ENCODE measurements at places on chromosomes 5 and 9.

DNA sequence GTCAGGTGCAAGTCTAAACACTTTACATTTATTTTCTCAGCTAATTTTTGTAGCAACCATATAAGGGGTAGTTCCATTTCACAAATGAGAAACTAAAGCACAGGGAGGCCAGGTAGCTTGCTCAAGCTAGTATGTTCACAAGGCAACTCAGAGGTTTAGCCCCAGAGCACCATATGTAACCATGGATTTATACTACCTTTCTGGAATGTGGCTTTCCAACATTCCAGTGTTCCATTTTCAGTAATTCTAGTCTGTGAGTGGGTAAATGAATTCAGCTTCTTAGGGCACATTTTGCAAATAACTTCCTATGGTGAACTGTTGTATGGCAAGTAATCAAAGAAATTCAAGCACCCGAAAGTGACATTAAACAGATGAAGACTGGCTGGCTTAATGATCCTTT, 25.0 kb upstream of the CAST start:
- no peak for DNase-seq

- no peak for DNase-seq
These were observed 207.7 kb downstream of the PDE4D start for GRCh38 chr5:59685793-59686192.

DNA sequence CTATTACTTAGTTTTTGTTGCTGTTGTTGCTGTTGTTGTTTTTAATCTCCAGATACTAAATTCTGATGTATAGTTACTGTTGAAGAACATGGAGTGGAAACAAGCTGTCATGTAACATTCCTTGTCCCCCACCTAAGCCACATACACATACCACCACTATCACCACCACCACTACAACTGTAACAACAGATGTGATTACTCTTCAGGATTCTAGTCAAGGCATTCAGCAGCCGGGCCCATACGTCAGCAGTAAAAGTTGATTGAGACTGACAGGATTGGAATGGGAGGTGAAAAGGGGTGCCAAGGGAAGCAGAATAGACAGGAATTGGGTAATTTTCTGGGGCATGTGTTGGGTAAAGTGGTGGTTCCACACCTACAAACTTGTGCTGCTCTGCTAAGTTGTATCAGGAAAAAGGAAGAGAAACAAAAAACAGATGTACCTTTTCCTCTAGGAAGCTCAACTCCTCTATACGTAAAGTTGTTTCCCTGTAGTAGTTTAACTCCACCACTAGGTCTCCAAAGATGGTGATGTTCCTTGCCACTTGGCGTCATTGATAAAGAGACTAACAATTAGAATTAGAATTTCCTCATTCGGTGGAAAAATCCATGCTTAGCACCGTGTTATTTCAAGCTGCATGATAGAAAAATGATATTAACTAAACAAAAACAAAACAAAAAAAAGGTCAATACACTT, 138.6 kb downstream of the ARRDC3 start:
- no peak for DNase-seq

- no peak for DNase-seq
These were observed 372.4 kb upstream of the IRX4 start for GRCh38 chr5:2254880-2255750.

- DNase-seq: no peak
These were observed 6.1 kb upstream of the GCNT1 start for GRCh38 chr9:76452839-76453238.

GRCh38 chr5:57304931-57305330, 131.1 kb downstream of the GPBP1 start:
- DNase-seq: no peak

- DNase-seq: no peak
These were observed 208.1 kb downstream of the GNA14 start for GRCh38 chr9:77440057-77440456.

- no peak for DNase-seq
These were observed 133.2 kb downstream of the TMEM174 start for GRCh38 chr5:73306078-73306719.

DNA sequence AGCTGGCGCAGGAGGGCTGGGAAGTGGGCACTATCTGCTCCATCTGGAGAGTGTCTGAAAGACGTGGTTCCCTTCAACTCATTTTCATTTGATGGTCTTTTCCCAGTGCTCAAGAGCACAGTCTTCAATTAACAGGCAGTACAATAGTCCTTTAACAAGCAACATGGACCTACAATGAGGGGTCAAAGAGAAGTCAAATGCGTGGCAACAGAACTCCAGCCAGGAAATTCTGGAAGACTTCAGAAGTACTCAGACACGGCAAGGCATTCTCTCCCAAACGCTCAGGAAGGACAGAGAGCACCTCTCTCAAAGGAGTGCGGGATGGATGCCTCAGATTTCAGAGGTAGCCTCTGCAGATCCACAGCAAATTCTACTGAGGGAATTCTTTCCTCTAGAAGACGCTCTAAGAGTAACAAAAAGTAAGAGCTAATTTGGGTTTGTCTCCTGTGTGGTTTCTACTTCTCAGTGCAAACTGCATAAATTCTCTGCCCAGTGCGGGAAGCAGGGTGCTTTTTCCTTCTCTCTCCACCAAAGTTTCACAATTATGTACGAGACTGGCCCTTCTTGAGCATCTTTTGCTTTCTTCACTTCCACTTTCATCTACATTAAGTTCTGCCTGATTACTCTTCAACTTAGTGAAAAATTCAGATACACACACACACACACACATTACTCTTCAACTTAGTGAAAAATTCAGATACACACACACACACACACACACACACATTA, 56.4 kb downstream of the LHFPL2 start:
- no peak for DNase-seq

GRCh38 chr5:113047733-113048652, 71.4 kb downstream of the DCP2 start:
- no peak for DNase-seq

DNA sequence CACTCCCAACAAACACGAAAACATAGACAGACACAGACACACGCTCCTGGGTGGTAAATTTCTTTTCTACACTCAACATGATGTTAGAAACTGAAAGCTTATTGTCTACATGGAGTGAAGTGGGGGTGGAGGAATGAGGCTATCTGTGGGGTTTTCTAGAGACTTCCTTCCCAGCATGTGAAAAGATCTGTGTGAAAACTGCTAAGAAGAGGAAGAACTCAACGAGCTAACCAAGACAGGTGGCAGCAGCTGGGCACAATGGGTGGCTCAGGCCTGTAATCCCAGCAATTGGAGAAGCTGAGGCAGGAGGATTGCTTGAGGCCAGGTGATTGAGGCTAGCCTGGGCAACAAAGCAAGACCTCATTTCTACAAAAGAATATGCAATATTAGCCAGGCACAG, 7.6 kb downstream of the FYB1 start:
- no peak for DNase-seq

- peak; percentile 31 for DNase-seq
These were observed 23.2 kb downstream of the SLC46A2 start for GRCh38 chr9:112867275-112867991.

DNA sequence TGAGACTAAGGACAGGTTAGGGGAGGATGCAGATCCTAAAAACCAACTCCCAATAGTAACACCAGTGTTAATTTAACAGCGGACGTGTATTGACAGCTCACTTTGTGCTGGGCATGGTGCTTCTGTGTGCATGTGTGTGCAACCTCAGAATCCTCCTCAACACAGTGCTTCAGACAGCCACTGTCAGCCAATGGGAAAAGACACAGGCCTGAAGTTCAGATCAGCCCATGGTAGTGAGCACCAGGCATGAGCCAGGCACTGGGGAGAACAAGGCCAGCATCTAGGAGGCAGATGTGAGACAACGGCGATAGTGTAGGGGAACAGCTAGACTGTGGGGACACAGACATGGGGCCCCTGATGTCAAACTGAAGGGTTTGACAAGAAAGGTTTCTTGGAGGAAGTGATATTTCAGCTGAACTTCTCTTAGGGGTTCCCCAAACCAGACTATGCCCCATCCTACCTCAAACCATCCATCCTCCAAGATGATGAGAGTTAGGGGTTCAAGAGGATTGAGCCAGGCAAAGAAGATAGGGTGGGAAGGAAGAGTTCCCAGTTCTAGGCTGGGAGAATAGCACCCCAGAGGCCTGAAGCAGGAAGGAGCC, 71.5 kb upstream of the PSD2 start:
- DNase-seq: no peak

DNA sequence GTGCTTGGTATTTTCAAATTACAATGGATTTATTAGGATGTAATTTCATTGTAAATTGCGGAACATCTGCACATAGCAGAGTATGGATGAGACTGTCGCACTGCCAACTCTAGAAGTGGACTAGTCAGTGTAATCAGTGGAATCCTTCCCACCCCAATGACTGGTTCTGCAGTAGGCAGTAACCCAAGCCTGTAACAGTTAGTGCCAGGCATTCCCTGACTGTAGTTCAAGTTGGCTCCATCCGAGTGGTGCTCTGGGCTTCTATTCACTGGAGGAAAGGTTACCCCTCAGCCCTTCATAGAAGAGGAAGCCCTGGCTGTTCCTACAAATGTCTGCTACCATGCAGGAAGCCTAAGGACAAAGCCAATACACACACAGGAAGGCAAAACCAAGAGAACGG, 23.2 kb downstream of the AK3 start:
- no peak for DNase-seq

- DNase-seq: no peak
These were observed 137.9 kb downstream of the FBXL7 start for GRCh38 chr5:15637886-15638285.

- no peak for DNase-seq
These were observed 64.0 kb upstream of the ERBIN start for GRCh38 chr5:65862384-65862783.

GRCh38 chr9:127927988-127928675, 2.4 kb downstream of the PIP5KL1 start:
- DNase-seq: no peak

GRCh38 chr5:76548525-76549229, 74.5 kb downstream of the F2RL2 start:
- DNase-seq: no peak

All from stimulated activated CD4-positive, alpha-beta T cell treated with anti-CD3 and anti-CD28 coated beads, Interleukin-15, amount 100 ng/mL, for 48 hours (primary cell).